Stimulated activated CD8-positive, alpha-beta memory T cell treated with anti-CD3 and anti-CD28 coated beads, Interleukin-4, amount 100 ng/mL, for 24 hours (primary cell): ENCODE measurements at places on chromosomes 3 and 15.

GRCh38 chr3:146092230-146092629, 68.8 kb downstream of the PLOD2 start:
- DNase-seq, result no peak

GRCh38 chr3:175433026-175433674, 574.0 kb downstream of the NAALADL2 start:
- no peak for DNase-seq

DNA sequence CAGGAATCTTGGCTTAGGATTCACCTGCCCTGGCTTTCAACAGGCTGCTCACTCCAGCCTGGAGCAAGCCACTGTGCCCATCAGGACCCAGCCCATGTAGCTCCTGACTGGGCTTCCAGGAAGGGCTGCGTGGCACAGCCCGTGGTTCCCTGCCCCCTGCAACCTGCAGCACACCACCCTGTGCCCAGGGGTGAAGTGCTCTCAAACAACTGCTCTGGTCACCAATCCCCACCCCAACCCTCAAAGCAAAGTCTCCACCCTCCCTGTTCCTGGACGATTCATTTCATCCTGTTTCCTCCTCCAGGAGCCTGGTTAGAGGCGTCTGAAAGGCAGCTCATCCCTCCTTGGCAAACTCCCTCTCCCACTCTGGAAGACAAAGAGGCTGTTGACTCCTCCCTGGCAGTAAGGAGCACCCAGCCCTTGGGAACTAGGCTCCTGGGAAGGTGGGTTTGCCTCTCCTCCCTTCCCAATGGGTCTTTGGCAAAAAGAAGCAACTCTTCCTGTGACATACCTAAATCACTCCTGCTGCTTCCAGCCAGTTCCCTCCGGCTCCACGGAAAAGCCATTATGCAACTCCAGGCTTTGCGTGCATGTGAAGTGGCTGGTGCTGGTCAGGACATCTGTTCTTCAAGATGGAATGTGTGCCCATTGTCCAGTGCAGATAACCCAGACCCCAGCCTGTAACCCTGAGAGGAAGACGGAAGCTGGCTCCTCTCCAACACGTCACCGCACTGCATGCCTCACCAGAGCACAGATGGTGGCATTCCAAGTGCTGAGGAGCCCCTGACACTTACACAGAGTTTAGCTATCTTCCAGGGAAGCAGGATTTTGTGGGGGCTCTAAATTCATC, 29.1 kb upstream of the VIPR1 start:
- no peak for DNase-seq

GRCh38 chr3:190701096-190701532, 161.4 kb downstream of the GMNC start:
- DNase-seq, result no peak

GRCh38 chr3:188826574-188826973, 345.2 kb upstream of the TPRG1 start:
- no peak for DNase-seq

DNA sequence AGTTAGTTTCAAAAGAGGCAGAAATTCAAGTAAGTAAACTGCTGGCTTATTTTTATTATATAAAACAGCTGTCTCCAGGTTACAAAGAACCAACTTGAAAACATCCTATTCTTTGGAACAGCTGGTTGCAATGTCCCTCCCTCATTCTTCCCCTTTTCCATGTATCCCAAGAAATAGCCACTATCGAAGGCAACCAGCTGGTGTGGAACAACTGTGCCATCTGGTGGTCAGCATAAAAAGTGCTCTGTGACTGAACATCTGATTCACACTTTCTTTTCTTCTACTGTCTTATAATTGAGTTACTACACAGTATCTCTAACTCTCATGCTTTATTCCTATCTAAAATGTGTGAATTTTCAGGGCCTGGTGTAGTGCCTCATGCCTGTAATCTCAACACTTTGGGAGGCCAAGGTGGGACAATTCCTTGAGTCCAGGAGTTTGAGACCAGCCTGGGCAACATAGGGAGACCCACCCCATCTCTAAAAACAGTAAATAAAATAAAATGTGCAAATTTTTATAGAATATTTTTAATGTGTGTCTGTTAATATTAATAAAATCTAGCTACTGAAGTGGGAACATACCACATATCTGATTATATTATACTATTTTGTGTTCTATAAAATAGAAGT, 9.6 kb downstream of the OSBPL11 start:
- no peak for DNase-seq

DNA sequence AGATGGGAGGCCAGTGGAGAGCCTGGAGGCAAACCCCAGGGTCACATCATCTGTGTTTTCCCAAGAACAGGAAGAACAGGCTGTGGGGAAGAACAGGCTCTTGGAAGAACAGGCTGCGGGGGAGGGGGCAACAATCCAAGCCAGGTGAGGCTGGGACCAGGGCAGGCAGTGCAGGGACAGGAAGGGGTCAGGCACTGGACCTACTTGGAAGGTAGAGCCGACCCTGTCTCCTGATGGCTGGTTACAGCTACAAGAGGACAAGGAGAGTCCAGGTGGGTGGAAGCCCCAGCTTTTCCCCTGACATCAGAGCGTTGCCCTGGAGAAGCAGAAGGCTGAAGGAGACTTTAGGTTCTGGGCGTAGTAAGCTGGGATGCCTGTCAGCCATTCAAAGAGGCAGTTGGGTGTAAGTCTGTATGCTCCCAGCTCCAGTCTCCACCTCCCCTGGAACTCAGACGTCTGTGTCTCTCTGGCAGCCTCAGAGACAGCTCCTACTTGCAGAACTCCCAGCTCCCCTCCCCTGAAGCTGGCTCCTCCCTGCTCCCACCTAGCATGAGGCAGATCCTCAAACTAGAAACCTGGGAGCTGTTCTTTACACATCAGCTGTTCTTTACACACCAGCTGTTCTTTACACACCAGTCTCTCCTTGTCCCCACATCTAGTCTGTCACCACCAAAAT, 130.9 kb downstream of the DNAJB8 start:
- no peak for DNase-seq

DNA sequence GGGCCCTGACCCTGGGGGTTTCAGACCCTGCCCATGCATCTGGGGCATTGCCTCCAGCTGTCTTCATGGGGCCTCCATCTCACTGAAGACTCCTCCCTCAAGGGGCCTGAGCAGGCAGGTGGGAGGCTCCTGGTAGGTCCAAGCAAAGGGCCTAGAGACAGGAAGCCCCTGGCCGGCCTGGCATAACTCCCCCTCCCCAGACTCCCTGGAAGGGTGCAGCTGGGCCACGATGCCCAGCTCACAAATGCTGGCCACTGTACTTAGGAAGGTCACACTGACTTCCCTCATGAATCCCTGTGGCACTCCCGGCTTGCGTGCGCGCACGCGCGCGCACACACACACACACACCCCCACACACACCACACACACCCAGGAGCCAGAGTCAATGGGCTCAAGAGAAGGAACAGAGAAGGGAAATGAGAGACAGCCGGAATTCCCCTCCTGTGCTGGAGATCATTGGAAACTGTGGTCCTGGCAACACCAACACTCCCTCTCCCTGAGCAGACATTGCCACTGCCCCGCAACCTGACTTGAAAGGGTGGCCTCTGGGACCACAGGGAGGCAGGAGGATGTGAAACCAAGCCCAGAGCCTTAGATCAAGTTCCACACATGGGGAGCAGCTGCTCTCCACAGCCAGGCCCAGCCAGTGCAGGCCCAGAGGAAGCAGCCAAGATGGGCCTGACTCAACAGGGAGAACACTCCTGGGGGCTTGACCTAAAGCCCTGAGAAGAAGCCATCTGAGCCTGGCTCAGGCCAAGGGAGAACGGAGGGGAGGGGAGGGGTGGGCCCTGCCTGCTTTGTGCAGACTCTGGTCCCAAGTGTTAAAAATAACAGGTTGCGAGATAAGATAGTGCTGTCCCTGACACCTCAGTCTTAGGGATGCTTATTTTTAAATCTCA, 69.7 kb downstream of the SCN5A start:
- no peak for DNase-seq

GRCh38 chr3:101495552-101495951, 17.5 kb downstream of the SENP7 start:
- DNase-seq, result no peak

- no peak for DNase-seq
These were observed 3.1 kb downstream of the C3orf38 start for GRCh38 chr3:88152841-88153240.

GRCh38 chr15:76994971-76995945, at the start of gene PSTPIP1:
Gene PSTPIP1 (plus strand): TSS chr15:76995126. CDS start chr15:76995574, 448 bp downstream.
- no peak for DNase-seq

DNA sequence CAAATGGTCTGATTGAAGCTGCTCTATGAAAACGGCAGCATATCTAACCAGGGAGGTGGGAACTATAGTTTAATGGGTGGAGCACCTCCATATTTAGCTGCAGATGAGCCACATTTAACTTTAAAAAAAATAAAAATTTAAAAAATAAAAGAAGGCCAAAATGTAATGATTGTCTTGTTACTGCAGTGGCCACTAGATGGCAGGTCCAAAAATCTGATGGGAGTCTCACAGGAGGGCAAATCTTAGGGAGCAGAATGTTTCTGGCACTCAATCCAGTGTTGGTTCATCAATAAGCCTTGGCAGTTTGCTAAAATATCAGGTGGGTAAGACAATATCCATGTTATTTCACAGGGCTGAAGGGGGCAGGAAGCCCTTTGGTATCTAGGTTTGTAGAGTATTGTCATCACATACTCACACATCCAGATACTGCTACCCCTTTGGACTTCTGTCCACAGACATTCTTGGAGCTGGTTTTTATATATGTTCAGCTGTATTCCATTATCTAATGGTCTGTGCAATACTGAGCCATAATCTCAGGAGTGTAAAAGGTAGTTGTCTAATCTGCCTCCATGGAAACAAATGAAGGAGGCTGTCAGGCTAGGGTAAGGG, 233.3 kb downstream of the TIGIT start:
- DNase-seq, result no peak

DNA sequence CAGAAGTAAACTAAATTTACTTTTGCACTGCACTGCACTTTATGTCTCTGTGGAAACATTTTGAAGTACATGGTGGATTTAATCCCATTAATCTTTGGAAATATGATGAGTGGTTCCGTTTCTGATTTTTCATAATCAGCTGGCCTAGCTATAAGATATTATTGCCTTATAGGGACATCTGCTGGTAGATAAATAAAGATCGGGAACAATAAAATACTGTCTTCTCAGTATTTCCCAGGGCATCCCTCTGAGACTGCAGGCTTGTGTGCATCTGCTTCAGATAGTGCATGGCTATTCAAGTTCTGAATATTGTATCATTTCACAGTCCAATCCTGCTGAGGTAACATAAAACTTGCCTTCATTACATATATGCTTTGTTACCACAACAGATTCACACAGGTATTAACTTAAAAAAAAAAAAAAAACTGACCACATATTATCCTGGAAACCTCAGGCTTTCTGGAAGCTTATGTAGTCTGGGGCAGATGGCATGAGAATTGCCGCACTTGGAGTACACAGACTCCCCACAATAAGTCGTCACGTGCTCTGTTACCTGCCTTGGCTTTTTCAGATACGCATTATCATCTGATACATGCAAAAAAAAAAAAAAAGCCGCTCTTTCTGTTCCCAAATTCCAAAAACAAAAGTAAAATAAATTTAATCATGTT, 330.8 kb upstream of the AGTR1 start:
- DNase-seq, result no peak
